SK-N-SH (cell line): ENCODE measurements at places on chromosomes 11 and 22. TPM values are rescaled to one million over a fixed set of nuclear protein-coding genes. Genes with fewer than 3 reads are reported as not detected.

GVQW3 gene
- polyA plus RNA-seq, result 2.3 and 3.9 TPM in 2 replicates

MS4A6A gene
- polyA plus RNA-seq, result not detected in 2 replicates

PLA2G6 gene
- polyA plus RNA-seq, result 10.5 and 14.5 TPM in 2 replicates

TMEM80 gene
- polyA plus RNA-seq, result 40.4 and 51.0 TPM in 2 replicates

OR5T2 gene
- not detected in 2 replicates for polyA plus RNA-seq

CNTN5 gene
- polyA plus RNA-seq, result not detected in 2 replicates

APOA1 gene
- 0.20 TPM in 1 of 2 replicates, not detected in the other for polyA plus RNA-seq

- no peak overlapping the region for H3K27ac ChIP-seq
- H3K36me3 ChIP-seq, result no peaks in the 10 kb centered on the region
- H3K4me3 ChIP-seq, result no peak overlapping the region
- no peaks in the 10 kb centered on the region; the same call in 1 of the 2 replicates for H3K4me1 ChIP-seq
- peaks cover 47% of the 10 kb centered on the region; the same call in 1 of the 2 replicates for H3K27me3 ChIP-seq
These were observed 44.8 kb downstream of the SLN start for GRCh38 chr11:107666911-107667613.

DNA sequence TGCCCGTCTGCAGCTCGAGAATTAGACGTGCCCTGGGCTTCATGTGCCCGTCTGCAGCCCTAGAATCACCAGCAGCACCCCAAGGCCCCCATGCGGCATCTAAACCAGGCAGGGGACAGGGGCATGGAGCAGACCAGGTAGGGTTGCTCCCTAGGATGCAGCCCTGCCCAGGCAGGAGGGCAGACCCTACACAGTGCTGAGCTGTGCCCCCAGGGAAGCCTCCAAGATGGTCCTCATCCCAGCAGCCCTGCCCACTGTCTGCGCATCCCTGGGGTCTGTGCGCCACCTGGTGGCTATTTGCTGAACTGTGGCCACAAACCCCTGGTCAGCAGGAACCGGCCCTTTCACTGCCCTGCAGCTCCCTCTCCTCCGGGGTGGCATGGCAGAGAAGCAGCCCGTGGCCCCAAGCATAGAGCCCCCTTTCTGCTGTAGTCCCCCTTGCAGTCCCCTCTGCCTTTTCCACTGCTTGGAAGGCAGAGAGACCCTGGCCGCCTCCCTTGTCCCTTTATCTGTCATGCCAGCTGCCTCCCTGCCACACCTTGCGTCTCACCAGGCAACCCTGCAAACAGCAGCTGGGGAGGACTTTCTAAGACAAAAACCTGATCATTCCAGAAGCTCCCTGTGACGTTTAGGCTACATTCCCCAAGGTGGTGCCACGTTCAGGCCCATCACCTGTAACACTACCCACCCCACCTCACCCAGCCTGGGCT is 86.6 kb downstream of the KCNQ1 start:
- H3K27ac ChIP-seq, result no peak overlapping the region
- peak; percentile 90 for DNase-seq
- no peaks in the 10 kb centered on the region for H3K27me3 ChIP-seq
- H3K4me3 ChIP-seq, result no peak overlapping the region; the same call in 1 of the 2 replicates
- H3K4me1 ChIP-seq, result peaks cover 5% of the 10 kb centered on the region; the same call in 1 of the 2 replicates
- H3K36me3 ChIP-seq, result no peaks in the 10 kb centered on the region

DNA sequence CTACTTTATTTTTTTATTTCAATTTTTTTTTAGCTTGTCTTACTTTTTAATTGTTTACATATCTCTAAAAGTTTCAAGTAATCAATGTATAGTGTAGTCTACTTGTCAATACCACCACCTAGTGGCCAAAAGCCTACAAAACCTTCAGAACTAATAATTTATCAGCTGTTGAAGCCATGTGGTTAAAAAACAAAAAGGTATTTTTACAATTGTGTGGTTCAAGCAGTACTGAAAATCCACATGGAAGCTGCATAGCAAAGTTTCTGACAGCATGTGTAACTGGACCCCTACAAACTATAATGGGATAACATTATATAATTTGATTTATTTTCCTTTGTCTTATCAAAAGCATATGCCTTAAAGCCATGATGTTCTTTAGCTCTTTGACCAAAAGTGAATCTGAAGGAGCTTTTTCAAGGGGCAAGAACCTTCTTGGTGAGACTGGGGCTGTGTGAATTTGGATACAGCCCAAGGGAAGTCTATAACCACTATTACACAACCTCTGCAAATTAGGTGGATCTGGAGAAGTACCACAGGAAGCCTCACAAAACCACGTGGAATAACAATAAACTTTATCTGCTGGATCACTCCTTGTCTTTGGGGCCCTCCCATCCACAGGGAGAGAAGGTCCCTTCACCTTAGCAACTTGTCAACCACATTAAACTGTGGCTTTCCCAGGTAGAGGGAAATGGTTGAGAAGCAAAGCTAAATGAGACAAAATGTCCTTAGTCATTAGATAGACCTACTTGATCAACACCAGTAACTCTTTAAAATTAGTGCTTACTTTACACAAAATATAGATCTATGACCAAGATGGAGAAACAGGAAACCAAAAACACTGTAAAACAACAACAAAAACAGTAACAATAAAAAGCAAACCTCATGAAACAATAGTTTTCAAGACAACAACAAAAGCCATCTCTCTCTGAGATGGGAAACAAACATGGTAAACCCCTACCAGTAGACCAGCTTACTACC is 9.9 kb downstream of the NARS2 start:
- peaks cover 22% of the 10 kb centered on the region for H3K36me3 ChIP-seq
- H3K4me3 ChIP-seq, result no peak overlapping the region; the same call in 1 of the 2 replicates
- peak; percentile 36 for DNase-seq
- no peaks in the 10 kb centered on the region for H3K27me3 ChIP-seq

- no peaks in the 10 kb centered on the region for H3K36me3 ChIP-seq
- no peaks in the 10 kb centered on the region for H3K4me1 ChIP-seq
- no peaks in the 10 kb centered on the region for H3K27me3 ChIP-seq
- H3K27ac ChIP-seq, result no peak overlapping the region
- DNase-seq, result no peak
These were observed 17.0 kb upstream of the NUCB2 start for GRCh38 chr11:17259519-17259918.

DNA sequence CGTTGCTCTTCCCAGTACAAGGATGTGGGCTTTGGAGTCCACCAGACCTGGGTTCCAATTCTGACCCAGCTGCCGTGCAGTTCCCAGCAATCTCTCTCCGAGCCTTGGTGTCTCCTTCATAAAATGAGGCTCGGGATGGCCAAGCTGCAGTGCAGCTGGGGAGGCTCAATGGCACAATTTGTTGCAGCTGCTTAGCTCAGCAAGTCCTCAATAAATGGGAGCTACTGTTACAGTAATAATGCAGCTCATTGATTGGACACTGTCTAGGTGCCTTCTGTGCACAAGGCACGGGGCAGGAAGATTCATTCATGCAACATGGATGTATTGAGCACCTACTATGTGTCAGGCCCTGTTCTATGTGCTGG is 37.1 kb downstream of the SHISAL1 start:
- H3K27me3 ChIP-seq, result no peaks in the 10 kb centered on the region

DNA sequence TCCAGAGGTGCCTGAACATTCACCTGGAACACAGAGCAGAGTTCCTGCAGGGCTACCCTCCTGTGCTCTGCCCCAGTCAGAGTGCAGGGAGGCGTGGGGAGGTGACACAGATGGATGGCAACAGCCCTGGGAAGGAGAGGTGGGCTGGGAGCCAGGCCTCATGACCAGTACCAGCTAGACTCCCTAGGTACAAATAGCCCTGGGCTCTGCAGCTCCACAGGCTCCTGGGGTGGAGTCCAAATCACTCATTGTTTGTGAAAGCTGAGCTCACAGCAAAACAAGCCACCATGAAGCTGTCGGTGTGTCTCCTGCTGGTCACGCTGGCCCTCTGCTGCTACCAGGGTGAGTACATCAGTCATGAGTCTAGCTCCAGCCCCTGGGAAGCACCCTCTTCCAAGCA is at the start of gene SCGB1D2:
TSS of gene SCGB1D2 (plus strand) at position 219 of the 400 bp plus-strand sequence. CDS start at position 288, 69 bp downstream.
- no peak within 1 kb of the TSS for H3K4me3 ChIP-seq
- no peak within 1 kb of the TSS for H3K27ac ChIP-seq
- peak; percentile 6 for DNase-seq
- H3K4me1 ChIP-seq, result no peaks in the 10 kb centered on the region
- H3K27me3 ChIP-seq, result no peaks in the 10 kb centered on the region; the same call in 1 of the 2 replicates

GRCh38 chr11:86183694-86184093 is 60.9 kb upstream of the EED start:
- no peak for DNase-seq
- H3K27me3 ChIP-seq, result no peaks in the 10 kb centered on the region
- H3K4me1 ChIP-seq, result no peaks in the 10 kb centered on the region; the same call in 1 of the 2 replicates
- H3K27ac ChIP-seq, result no peak overlapping the region

- no peaks in the 10 kb centered on the region for H3K36me3 ChIP-seq
- H3K27me3 ChIP-seq, result no peaks in the 10 kb centered on the region
- H3K4me3 ChIP-seq, result no peak overlapping the region
- no peak for DNase-seq
- no peak overlapping the region for H3K27ac ChIP-seq
These were observed 14.7 kb downstream of the SWAP70 start for GRCh38 chr11:9678576-9678975.

DNA sequence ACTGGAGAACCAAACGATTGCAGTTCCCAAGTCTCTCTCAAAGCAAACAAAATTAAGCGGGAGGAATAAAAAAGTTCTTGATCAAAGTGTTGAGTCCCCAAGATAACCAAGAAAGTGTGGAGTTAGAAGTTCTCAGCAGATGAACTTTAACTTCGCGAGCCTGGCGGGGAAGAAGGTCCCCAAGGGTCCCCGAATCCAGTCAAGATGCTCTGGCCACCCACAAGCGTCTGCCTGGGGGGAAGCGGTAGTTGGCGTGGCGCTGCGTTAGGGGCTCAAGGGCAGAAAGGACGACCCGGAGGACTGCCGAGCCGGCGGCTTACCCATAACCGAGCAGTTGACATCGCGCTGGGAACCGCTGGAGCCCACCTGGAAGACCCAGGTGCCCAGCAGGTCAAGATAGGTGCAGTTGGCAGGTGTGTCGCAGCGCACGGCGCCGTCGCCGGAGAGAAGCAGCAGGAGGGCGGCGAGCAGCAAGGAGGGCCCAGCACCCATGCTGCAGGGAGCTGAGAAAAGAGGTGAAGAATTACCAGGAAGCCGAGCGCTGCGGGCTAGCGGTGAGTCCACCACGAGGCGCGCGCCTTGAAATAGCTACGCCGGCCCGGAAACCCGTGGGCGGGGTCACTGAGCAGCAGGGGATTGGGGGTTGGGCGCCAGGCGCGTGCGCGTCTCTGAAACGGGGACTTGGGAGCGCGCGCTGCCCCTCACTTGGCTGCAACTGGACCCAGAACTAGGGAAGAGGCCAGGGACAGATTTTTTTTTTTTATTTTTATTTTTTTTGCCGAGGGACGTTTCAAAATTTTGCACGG is at the start of gene CTSC:
TSS of gene CTSC (minus strand) at position 556 of the 806 bp plus-strand sequence. CDS start at position 492, 64 bp downstream.
- peak; percentile 88 for DNase-seq
- H3K4me3 ChIP-seq, result peak within 1 kb of the TSS; percentile 95
- peaks cover 28% of the 10 kb centered on the region for H3K36me3 ChIP-seq
- H3K27me3 ChIP-seq, result no peaks in the 10 kb centered on the region
- peak within 1 kb of the TSS; percentile 58 for H3K27ac ChIP-seq
- peaks cover 5% of the 10 kb centered on the region; the same call in 1 of the 2 replicates for H3K4me1 ChIP-seq

DNA sequence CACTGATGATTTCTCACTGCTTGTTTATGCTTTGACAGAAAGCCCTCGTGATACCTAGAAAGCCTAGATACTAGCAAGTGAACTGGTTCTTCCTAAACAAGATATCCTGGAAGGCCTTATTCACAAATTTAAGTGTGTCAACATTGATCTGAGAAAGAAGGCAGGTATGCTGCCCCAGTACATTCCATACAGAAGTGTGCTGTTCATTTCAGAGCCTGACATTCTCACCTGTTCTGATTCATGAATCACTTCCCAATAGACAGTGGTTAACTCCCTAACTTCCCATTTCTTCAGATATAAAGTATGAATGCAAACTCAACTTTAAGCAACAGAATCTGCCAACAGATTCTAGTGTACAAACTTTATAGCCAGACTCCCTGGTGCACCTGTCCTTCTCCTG is 15.5 kb upstream of the RASSF10 start:
- no peak overlapping the region for H3K4me3 ChIP-seq
- no peaks in the 10 kb centered on the region; the same call in 1 of the 2 replicates for H3K27me3 ChIP-seq
- no peak overlapping the region for H3K27ac ChIP-seq
- DNase-seq, result no peak

GRCh38 chr11:73946798-73947458 is 3.9 kb upstream of the DNAJB13 start:
- H3K4me1 ChIP-seq, result no peaks in the 10 kb centered on the region
- no peak overlapping the region for H3K4me3 ChIP-seq
- no peak for DNase-seq
- H3K36me3 ChIP-seq, result no peaks in the 10 kb centered on the region
- no peaks in the 10 kb centered on the region for H3K27me3 ChIP-seq
- H3K27ac ChIP-seq, result no peak overlapping the region

- H3K27ac ChIP-seq, result no peak overlapping the region
- no peaks in the 10 kb centered on the region for H3K36me3 ChIP-seq
- no peak for DNase-seq
These were observed 56.3 kb upstream of the GRK3 start for GRCh38 chr22:25508161-25508560.

DNA sequence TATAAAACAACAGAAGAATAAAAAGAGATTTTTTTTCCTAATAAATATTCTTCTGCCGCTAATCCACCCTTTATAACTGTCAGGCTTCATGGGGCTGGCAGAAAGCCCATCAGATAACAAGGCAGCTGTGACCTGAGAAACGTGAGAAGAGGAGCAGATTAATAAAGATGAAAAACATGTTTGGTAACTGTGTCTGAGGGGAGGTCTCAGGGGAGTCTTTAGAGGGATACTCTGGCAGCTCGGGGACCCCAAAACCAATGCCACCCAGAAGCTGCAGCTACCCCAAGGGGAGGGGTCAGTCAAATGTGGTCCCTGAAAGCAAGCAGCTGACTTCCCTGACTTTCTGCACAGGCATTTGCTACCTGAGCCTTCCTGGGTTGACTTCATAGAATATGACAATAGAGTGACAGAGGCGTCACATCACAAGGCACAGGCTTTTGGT is 48.4 kb upstream of the POU2AF1 start:
- no peaks in the 10 kb centered on the region for H3K27me3 ChIP-seq
- DNase-seq, result peak; percentile 59
- H3K36me3 ChIP-seq, result no peaks in the 10 kb centered on the region
- H3K27ac ChIP-seq, result no peak overlapping the region
- H3K4me3 ChIP-seq, result no peak overlapping the region
- no peaks in the 10 kb centered on the region for H3K4me1 ChIP-seq

- H3K36me3 ChIP-seq, result no peaks in the 10 kb centered on the region
- H3K4me1 ChIP-seq, result peaks cover 12% of the 10 kb centered on the region; the same call in 1 of the 2 replicates
- H3K4me3 ChIP-seq, result no peak overlapping the region
- peaks cover 8% of the 10 kb centered on the region; the same call in 1 of the 2 replicates for H3K27me3 ChIP-seq
- DNase-seq, result peak; percentile 88
These were observed 45.1 kb downstream of the C11orf96 start for GRCh38 chr11:43987384-43988039.

GRCh38 chr22:32473388-32473952 is 1.1 kb upstream of the FBXO7 start:
- H3K4me1 ChIP-seq, result peaks cover 12% of the 10 kb centered on the region; the same call in 1 of the 2 replicates
- H3K36me3 ChIP-seq, result no peaks in the 10 kb centered on the region
- H3K4me3 ChIP-seq, result no peak overlapping the region
- peak overlapping the region; percentile 95; the same call in 1 of the 2 replicates for H3K27ac ChIP-seq
- DNase-seq, result peak; percentile 61

- H3K36me3 ChIP-seq, result no peaks in the 10 kb centered on the region
- no peak for DNase-seq
- H3K4me1 ChIP-seq, result no peaks in the 10 kb centered on the region
- H3K27me3 ChIP-seq, result no peaks in the 10 kb centered on the region
- H3K4me3 ChIP-seq, result no peak overlapping the region
These were observed 849 bp upstream of the APOBEC3B start for GRCh38 chr22:38981005-38981991.

- H3K36me3 ChIP-seq, result no peaks in the 10 kb centered on the region
- H3K27ac ChIP-seq, result no peak overlapping the region
- H3K4me1 ChIP-seq, result no peaks in the 10 kb centered on the region
- no peak overlapping the region for H3K4me3 ChIP-seq
- H3K27me3 ChIP-seq, result no peaks in the 10 kb centered on the region
- DNase-seq, result no peak
These were observed 95.3 kb downstream of the MED15 start for GRCh38 chr22:20602609-20603164.
